Stimulated activated CD4-positive, alpha-beta T cell treated with anti-CD3 and anti-CD28 coated beads, Interleukin-4, amount 100 ng/mL, for 48 hours (primary cell): ENCODE measurements at places on chromosomes 1 and 21.

DNA sequence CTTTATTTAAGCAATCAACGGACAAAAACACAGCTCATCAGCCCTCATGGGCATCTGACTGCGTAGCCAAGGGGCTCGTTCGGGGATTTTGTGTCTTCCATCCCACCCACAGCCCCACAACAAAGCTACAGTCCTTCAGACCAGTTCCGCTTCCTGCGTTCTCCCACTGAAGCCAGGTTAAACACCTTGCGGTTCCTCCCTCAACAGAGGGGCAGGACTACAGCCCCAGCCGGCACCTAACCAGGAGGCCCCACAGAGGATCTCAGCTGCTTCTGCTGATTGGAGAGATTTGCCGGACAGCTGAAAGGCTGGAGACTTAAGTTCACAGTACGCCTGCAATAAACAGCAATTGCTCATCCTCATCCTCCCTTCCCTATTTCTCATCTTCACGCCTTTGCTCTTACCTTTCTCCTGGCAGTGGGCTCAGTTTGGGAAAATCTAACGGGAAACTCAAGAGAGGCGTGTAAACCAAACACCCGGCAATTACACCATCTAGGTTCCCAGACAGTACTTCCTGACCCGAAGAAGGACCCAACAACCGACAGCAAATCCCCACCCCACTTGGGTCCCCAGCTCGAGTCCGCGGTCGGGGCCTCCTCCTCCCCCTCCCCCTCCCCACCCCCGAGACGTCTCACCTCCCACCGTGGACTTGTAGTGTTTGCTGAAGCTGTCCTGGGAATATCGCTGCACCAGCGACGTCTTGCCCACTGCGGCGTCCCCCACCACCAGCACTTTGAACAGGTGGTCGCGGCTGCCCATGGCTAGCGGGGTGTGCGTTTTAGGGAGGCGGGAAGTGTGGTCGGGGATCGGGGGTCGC is 876 bp downstream of the RAB29 start:
- DNase-seq: peak; percentile 28

GRCh38 chr21:34923202-34923601 is 125.9 kb downstream of the RUNX1 start:
- DNase-seq: no peak

DNA sequence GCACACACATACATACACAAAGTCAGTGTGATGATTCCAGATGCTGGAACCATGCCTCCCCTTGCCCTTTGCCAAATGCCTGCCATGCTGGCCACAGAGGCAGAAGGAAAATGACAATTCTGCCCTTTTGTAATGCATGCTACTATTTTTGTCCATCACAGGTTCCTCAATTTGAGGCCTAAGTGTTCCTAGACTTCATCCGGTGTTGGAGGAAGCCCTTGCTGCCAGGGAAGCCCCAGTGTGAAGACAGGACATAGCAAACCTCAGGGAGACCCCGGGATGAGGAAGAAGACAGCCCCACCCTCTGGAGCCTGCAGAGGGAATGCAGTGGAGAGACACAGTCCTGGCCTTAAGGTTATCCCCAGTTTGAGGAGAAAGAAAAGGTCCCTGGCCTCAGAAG is 14.4 kb downstream of the PRR9 start:
- DNase-seq: no peak

DNA sequence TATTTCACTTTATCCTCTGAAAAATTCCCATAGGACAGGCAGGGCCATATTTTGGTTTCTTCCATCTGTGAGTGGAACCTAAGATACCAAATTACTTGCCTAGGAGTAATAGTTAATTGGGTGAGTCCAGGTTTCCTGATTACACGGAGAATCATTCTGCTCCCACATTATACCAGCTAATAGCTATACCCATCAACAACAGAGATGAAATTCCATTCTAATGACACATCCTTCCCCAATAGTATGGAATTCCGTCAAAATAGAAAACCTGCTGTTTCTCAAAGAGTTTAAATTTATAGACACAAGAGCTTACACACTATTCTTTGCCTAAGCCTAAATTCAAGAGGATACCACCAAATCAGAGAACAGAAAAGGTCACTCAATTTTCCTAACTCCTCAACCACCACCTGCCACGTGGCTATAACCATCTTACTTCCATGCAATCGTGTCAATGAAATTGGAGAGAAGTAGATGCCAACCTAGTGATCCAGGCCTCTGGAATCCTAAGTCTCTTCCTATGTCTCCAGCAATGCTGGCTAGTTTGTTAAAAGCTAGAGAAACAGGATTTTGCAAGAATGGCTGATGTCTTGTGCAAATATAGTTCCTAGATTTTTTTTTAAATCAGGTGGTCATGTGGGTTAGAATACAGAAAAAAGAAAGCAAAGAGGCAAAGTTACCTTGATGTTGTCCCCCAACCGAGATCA is 6.2 kb downstream of the PPT1 start:
- no peak for DNase-seq

GRCh38 chr1:78678324-78678723 is 28.7 kb downstream of the IFI44 start:
- no peak for DNase-seq

- DNase-seq: no peak
These were observed 380.4 kb downstream of the NPHP4 start for GRCh38 chr1:5611851-5612250.

- DNase-seq: no peak
These were observed 986.0 kb downstream of the TTLL7 start for GRCh38 chr1:83012950-83013349.

GRCh38 chr1:38817267-38818174 is 42.1 kb downstream of the RRAGC start:
- DNase-seq: no peak

GRCh38 chr1:78055565-78056132 is 9.9 kb downstream of the GIPC2 start:
- no peak for DNase-seq

DNA sequence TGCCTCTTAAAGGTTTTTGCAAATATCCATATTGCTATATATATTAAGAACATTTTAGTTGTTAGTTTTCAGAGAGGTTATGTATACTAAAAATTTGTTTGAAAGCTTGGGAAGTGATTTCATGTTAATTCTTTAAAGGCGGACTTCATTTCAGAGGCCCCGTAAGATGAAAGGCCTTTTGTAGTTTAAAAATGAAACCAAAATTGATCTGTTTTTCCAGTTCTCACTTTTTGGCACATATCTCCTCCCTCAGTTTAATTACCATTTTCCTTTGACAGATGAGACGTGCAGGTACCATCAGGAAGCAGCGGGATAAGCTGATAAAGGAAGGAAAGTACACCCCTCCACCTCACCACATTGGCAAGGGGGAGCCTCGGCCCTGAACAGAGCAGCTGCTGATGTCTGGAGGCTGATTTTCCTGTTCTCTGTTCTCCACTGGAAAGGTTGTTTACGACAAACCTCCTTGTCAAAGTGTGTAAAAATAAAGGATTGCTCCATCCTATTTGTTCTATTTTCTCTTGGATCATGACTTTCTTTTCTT is 8.0 kb downstream of the NDUFS5 start:
- DNase-seq: no peak

- no peak for DNase-seq
These were observed 48.9 kb downstream of the AGPAT3 start for GRCh38 chr21:43913928-43914327.

- DNase-seq: no peak
These were observed 284.7 kb downstream of the CAMTA1 start for GRCh38 chr1:7069931-7070330.

DNA sequence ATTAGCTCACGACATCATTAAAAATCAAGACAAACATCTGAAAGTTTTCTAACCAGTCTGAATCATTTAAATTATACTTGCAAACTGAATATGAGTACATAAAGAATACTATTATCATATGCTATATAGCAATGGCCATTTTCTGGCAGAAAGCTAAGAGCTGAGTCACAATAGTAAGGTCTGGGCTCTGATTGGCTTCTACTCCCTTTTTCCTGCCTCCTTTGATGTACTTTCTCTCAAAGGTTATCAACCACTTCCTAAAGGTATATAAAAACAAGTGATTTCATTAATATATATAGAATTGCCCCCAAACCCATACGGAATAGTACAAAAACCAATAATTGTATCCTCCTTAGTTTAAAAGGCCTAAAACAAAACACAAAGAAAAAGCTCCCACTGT is 7.0 kb downstream of the KCNA3 start:
- no peak for DNase-seq

GRCh38 chr1:229624521-229625070 is 1.3 kb downstream of the TAF5L start:
- no peak for DNase-seq

GRCh38 chr1:114458237-114458777 is 52.7 kb downstream of the TRIM33 start:
- DNase-seq: no peak

GRCh38 chr1:71687376-71687775 is 595.0 kb downstream of the NEGR1 start:
- DNase-seq: no peak

- DNase-seq: no peak
These were observed 9.9 kb upstream of the CCN1 start for GRCh38 chr1:85570446-85571180.

- no peak for DNase-seq
These were observed 11.5 kb downstream of the TRIM46 start for GRCh38 chr1:155184835-155185782.

DNA sequence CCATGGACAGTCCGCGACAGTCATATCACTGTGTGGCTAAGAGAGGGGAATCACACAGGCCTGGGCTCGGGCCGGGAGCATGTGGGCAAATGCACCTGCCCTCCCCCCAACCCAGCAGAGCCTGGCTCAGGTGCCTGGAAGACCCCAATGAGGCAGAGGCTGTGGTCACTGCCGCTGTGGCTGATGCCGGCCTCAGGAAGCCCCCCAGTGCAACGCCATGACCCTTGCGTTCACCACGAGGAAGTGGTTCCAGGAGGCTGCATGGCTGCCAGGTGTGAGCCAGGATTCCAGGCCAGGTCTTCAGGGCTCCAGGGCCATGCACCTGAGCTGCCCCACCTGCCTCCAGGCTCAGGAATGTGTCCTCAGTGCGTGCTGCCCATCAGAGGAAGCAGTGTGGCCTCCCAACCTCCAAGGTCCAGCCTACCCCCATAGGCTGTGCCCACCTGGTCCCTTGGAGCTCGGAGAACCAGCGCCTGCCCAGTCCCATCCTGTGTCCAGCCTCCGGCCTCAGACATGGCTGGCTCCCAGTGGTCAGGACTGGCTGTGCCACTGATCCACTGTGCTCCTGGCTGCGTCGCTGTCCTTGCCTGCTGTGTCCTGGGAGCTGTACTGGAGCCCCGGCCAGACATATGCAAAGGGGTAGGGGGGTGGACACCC is 8.0 kb downstream of the ARHGEF16 start:
- DNase-seq: no peak

DNA sequence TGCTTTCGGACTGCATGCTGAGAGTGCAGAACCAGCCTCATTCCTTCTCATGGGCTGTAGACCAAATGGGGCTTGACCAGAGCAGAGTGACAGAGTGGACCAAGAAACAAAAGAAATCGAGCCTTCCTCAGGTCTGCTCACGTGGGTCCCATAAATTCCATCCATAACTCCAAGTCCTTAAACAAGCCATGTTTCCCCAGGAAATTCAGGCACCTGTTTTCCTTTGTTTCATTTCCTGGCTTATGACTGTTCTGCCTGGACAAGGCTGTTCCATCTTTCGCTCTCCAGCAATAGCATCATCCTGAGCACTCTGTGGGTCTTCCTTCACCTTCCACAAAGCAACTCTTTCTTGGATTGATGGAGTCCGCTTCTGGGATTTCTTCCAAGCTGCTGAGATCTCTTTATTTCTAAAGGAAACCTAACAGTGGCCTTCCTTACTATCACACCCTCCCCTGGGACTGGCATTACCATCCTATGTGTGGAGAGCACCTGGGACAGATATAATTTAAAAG is 63.9 kb downstream of the LAMC2 start:
- DNase-seq: no peak

- DNase-seq: no peak
These were observed 53.9 kb downstream of the DUSP10 start for GRCh38 chr1:221687836-221688487.

GRCh38 chr1:50531601-50532000 is 108.4 kb upstream of the DMRTA2 start:
- DNase-seq: no peak

- DNase-seq: no peak
These were observed 7.9 kb upstream of the TIPRL start for GRCh38 chr1:168170564-168171508.

GRCh38 chr1:203612932-203613682 is 13.5 kb upstream of the ATP2B4 start:
- no peak for DNase-seq

DNA sequence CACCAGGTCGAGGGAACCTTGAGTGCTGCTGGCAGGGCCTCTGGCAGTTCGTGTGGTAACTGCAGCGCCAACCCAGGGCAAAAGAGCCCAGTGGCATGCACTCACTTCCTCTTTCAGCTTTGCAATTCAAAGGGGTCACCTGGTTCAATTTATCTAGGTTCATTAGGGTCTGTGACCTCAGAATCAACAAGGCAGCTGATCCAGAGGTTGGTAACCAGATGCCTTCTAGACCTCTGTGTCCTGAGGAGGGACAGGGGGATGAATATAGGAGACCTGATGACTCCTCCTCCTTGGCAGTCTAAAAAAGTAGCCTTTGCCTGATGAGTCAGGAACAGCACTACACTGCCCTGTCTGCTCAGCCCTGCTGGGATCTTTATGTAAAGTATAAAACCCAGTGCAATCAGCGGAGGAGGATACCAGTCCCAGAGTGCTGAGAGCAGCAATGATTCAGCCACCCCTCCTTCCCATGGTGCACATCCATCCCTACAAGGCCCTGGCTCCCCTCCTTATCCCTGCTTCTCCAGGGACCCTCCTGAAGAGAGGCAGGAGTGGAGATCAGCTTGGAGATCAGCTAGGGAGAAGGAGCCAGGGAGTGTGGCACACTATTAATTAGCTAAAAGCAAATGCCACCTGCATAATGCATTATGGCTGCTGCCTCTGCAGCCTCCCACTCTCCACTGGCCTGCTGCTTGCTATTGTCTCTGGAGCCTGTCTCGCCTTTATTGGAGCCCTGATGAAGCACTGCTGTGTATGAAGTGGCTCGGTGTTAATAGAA is 11.2 kb upstream of the FMOD start:
- no peak for DNase-seq

GRCh38 chr1:24411963-24412362 is 1.6 kb downstream of the STPG1 start:
- no peak for DNase-seq
